ENCODE measurements at places on chromosomes 16 and 17.

DNA sequence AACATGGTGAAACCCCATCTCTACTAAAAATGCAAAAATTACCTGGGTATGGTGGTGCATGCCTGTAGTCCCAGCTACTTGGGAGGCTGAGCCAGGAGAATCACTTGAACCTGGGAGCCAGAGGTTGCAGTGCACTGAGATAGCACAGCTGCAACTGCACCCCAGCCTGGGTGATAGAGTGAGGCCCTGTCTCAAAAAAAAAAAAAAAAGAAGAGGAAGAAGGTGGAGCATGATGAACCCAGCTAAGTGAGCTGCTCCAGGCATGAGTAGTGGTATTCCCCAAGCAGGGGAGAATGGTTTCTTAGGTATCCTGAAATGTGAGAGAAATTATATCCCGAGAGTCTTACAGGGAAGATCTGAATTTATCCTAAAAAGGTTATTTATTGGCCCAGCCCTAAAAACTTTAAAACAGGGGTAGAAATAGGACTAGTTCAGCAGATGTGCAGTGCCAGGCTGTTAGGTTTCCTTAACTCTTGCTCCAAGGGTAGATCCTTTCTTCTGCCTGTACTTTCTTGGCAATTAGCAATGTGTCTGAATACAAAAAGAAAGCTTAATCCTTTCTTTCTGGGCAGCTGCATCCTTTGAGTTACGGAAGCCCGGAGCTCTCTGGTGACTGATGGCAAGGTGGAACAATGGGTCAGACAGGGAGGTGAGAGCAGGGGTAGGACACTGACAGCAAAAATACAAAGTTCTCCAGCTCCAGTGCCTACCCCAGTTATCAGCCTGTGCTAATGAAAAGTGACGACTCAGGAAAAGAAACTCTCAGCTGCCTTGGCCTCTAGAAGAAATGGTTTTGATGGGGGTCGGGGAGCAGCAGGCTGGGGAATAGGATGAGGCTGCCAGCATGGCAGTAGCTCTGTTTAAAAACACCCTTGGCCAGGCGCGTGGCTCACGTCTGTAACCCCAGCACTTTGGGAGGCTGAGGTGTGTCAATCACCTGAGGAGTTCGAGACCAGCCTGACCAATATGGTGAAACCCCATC lies 36.5 kb upstream of the TOB1 start:
- DNase-seq, result no peak

GRCh38 chr17:17152385-17152784 lies 53.7 kb downstream of the PLD6 start:
- peak; percentile 12 for DNase-seq

GRCh38 chr16:651844-652243 lies 2.7 kb downstream of the WDR90 start:
- no peak for DNase-seq

DNA sequence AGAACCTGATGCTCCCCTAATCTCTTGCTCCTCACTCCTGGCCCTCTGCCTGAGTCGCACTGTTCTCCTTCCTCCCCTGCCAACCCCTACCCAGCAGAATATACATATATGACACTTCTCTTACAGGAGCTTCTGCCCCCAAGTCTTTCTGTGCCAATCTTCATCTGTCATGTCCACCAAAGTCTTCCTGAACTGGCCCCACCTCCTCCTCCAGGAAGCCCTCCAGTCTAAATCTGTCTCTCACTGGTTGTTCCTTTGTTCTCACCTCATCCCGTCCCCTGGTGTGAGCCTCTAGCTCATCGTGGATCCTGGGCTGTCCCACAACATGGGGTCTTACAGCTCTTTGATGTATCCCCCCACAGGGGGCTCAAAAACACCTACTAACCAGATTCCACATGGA lies 8.3 kb downstream of the CRHR1 start:
- no peak for DNase-seq

- DNase-seq, result no peak
These were observed 7.7 kb upstream of the ACTG1 start for GRCh38 chr17:81520021-81520901.

- DNase-seq, result peak; percentile 47
These were observed 942 bp downstream of the LDAF1 start for GRCh38 chr16:21159281-21159951.

All from CD14-positive monocyte (primary cell).